Stomach (tissue), 19 donors: ENCODE measurements at places on chromosomes 1 and 21. TPM values are rescaled to one million over a fixed set of nuclear protein-coding genes. Genes with fewer than 3 reads are reported as not detected.

DNA sequence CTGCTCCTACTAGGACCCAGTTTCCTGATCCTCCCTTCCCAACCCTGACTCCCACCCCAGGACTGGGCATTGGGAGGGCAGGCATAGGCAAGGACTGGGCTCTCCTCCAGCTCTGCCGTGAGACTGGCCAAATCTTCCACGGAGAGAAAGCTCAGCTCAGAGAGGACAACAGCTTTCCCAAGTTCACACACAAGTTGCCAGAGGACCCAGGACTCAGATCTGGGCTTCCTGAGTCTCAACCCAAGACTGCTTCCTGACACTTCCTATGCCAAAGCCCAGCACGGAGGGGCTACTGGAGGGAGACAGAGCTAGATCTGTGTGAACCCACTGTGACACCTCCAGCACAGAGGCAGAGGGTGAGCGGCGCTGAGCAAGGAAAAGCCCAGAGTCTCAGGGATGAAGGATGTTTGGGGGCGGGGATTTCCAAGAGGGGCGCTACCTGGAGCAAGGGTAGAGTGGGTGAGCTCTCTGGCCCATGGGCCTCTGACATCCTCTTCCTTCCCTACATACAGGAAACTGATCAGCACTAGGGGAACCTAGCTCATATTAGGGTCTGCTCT lies 7.1 kb downstream of the PDZK1IP1 start:
- no peak overlapping the region for H3K4me3 ChIP-seq
- no peaks in the 10 kb centered on the region for H3K36me3 ChIP-seq
- no peak for DNase-seq
- H3K4me1 ChIP-seq: peaks cover 25% of the 10 kb centered on the region
- H3K27me3 ChIP-seq: no peaks in the 10 kb centered on the region

DNA sequence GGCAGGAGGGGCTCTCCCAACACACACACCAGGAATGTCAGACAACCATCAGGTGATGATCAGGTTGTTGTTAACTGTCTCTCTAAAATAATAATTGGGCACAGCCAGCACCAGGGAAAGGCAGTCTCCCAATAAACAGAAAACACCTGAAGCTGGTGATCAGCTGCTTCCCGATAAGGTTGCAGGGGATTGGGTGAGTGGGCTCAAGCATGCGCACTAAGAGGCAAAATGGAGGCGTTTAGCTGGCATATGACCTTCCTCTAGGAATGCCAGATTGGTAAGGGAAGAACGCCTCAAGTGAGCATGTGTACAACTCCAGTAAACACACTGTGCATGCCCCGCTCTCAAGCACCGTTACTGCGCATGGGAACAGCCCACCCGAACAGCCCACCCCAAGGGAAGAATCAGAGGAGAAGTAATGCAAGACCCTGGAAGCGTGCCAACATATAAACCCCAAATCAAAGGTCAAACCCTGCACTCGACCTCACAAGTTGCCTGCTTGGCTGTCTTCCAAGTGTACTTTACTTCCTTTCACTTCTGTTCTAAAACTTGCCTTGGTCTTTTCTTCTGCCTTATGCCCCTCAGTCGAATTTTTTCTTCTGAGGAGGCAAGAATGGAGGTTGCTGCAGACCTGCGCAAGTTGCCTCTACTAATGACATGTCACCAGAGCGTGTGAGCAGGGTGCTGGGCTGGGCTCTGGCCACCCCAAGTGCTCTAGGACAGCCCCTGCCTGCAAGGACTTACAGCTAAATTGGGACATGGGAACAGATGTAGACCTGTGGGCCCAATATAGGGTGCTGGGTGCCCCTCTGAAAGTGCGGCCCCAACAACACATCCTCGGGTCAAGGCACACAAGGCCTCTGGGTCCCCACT lies 200.8 kb downstream of the RHOU start:
- H3K36me3 ChIP-seq: no peaks in the 10 kb centered on the region
- no peak overlapping the region for H3K27ac ChIP-seq
- H3K27me3 ChIP-seq: no peaks in the 10 kb centered on the region
- H3K4me1 ChIP-seq: peaks cover 28% of the 10 kb centered on the region
- peak; percentile 67 for DNase-seq

DNA sequence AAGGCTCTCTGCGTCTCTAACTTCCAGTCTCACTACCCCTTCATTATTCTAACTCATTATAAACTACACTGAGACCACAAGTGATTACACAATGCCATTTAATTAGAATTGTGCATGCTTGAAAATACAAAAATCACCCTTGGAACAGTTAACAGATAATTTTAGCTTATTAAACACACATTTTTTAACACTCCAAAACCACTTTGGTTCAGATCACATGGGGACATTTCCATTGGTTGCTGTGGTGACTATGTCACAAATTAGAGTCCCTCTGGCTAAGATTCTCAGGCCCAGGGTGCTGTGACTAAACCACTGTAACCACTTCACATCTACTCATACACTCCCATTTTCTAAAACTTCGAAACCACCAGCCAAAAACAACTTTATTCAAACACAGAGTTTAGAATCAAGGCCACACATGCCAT lies 43.0 kb downstream of the JAK1 start:
- H3K4me3 ChIP-seq: no peak overlapping the region
- H3K27me3 ChIP-seq: no peaks in the 10 kb centered on the region
- DNase-seq: no peak

GRCh38 chr1:47709872-47710231 lies 272.0 kb downstream of the FOXD2 start:
- peaks cover 94% of the 10 kb centered on the region for H3K27me3 ChIP-seq
- peak overlapping the region; percentile 33 for H3K4me3 ChIP-seq
- H3K4me1 ChIP-seq: peaks cover 33% of the 10 kb centered on the region

GRCh38 chr1:113608399-113608798 lies 150.9 kb downstream of the PHTF1 start:
- H3K4me1 ChIP-seq: no peaks in the 10 kb centered on the region
- H3K36me3 ChIP-seq: peaks cover 21% of the 10 kb centered on the region
- DNase-seq: no peak
- no peak overlapping the region for H3K27ac ChIP-seq

DNA sequence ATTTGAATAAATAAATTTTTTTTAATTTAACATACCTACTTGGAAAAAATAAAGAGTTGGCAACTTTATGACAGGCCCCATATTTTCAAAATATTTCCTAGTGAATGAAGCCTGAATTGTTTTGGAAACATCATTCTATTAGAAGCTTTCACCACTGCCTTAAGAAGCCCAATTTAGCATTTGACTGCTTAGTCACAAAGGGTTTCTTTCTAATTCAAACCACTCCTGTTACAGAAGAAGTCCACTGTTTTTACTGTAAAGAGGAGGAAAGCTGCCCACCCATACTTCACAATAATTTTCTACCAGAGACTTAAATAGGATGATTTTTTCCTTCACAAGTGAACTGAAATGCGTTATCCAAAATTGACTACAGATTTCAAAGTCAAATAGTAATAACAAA lies 534.6 kb upstream of the PTBP2 start:
- H3K4me3 ChIP-seq: no peak overlapping the region
- no peak overlapping the region for H3K27ac ChIP-seq
- no peaks in the 10 kb centered on the region for H3K27me3 ChIP-seq
- no peaks in the 10 kb centered on the region for H3K4me1 ChIP-seq
- H3K36me3 ChIP-seq: no peaks in the 10 kb centered on the region

GRCh38 chr1:25523542-25523941 lies 19.9 kb upstream of the LDLRAP1 start:
- DNase-seq: peak; percentile 62
- H3K4me1 ChIP-seq: no peaks in the 10 kb centered on the region
- H3K27me3 ChIP-seq: no peaks in the 10 kb centered on the region
- no peak overlapping the region for H3K27ac ChIP-seq
- H3K4me3 ChIP-seq: no peak overlapping the region

DNA sequence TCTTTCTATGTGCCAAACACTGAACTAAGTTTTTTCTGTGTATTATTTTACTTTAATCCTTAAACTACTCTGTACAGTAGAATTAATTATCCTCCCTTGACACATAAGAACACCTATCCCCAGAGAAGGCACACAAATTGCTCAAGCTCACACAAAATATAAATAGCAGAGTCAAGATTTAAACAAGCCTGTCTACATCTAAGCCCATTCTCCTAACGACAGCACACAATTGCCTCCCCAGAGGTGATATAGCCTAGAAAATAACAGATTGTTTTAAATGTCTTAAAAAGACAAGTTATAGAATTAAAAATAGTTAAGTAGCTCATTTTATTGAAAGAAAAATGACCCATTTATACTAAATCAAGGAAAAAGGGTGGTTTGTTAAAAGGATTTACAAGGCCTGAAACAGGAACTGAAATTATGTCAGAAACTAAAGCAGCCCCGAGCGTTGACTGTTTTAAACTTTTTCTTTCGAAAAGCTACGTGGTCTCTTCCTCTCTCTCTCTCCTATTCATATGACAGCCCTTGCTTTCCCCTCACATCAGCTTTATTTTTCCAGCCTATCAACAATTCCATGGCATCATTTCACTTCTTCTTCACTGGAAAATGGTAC lies 30.5 kb downstream of the TNFSF18 start:
- H3K4me1 ChIP-seq: no peaks in the 10 kb centered on the region
- no peak overlapping the region for H3K4me3 ChIP-seq
- H3K27ac ChIP-seq: no peak overlapping the region
- no peaks in the 10 kb centered on the region for H3K36me3 ChIP-seq

DNA sequence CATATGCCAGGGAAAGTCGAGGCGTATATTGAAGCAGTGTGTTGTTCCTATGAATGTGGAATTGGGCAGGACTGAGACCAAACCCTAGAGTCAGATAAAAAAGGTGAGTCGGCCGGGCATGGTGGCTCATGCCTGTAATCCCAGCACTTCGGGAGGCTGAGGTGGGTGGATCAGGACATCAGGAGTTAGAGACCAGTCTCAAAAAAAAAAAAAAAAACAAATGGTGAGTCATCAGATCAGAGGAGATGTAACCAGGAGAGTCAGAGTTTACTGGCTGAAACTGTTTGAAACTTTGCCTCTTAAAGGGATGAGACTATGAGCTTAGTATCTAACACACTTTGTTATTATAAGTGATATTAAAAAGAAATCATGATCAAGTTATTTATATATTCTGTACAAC lies 26.4 kb upstream of the SYCP1 start:
- H3K4me1 ChIP-seq: no peaks in the 10 kb centered on the region
- no peaks in the 10 kb centered on the region for H3K36me3 ChIP-seq
- no peak for DNase-seq
- no peaks in the 10 kb centered on the region for H3K27me3 ChIP-seq
- H3K4me3 ChIP-seq: no peak overlapping the region
- H3K27ac ChIP-seq: no peak overlapping the region

- H3K36me3 ChIP-seq: no peaks in the 10 kb centered on the region
- H3K4me3 ChIP-seq: no peak overlapping the region
- peak; percentile 70 for DNase-seq
- no peaks in the 10 kb centered on the region for H3K4me1 ChIP-seq
Measured at GRCh38 chr1:157496121-157496526, 56.2 kb downstream of the FCRL5 start.

GRCh38 chr1:201791051-201791778 lies 37.7 kb upstream of the IPO9 start:
- peaks cover 38% of the 10 kb centered on the region for H3K4me1 ChIP-seq
- H3K27ac ChIP-seq: peak overlapping the region; percentile 81
- peak; percentile 62 for DNase-seq
- peaks cover 75% of the 10 kb centered on the region for H3K36me3 ChIP-seq
- no peaks in the 10 kb centered on the region for H3K27me3 ChIP-seq

DNA sequence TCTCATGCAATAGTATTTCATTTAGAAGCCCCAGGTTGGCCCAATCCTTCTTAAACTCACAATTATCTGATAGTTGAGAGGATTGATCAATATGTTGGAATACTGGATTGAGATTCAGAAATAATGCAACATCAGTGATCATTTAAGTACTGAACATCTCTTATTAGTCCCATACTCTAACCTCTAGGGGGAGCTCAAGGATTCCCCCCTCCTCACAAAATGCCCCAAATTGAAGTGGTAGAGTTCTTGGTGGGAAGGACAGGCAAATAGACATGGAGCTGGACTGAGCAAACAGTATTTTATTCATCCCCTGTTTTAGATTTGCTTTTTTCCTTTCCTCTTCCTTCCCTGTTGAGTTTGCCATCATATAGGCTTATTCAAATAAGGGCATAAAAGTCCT lies 62.8 kb downstream of the NGF start:
- H3K27me3 ChIP-seq: no peaks in the 10 kb centered on the region
- no peak overlapping the region for H3K27ac ChIP-seq
- no peaks in the 10 kb centered on the region for H3K4me1 ChIP-seq
- H3K4me3 ChIP-seq: no peak overlapping the region
- H3K36me3 ChIP-seq: peaks cover 6% of the 10 kb centered on the region

DNA sequence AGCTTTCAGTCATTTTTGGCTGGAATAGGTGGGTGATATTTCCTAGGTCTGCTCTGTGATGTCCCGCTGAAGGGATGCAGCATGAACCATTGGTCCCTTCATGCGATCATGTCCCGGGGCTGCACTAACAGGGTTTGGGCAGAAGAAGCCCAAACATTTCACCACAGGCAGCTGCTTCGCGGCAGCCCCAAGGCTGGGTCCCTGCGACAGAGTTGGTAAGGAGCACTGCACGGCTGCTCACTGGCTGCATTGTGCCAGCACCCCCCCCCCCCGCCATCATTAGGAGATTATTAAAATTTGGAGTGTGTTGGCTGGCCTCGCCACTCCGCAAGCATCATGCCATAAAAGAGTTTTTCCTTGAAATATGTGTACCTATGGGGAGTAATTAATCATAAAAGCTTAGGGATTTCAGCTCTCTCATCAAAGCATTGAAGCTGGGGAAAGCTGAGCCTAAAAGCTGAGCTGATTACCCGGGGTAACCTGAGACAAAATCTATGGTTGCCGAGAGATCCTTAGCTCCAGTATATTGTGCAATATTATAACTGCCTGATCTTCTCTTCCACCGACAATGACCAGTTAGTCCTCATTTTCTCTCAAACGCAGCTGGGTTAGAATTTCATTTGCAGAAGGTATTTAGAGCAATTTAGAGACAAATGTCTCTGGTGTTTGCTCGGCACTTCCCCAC lies 62.5 kb downstream of the PEX14 start:
- no peak overlapping the region for H3K27ac ChIP-seq
- peaks cover 29% of the 10 kb centered on the region for H3K36me3 ChIP-seq
- no peak for DNase-seq
- no peaks in the 10 kb centered on the region for H3K27me3 ChIP-seq
- H3K4me1 ChIP-seq: peaks cover 31% of the 10 kb centered on the region
- no peak overlapping the region for H3K4me3 ChIP-seq

- no peak overlapping the region for H3K4me3 ChIP-seq
- H3K27me3 ChIP-seq: no peaks in the 10 kb centered on the region
- H3K4me1 ChIP-seq: no peaks in the 10 kb centered on the region
- DNase-seq: peak; percentile 19
- no peaks in the 10 kb centered on the region for H3K36me3 ChIP-seq
Measured at GRCh38 chr1:97050506-97050905, 328.9 kb downstream of the PTBP2 start.

GRCh38 chr1:12052008-12052573 lies 11.0 kb upstream of the TNFRSF8 start:
- no peaks in the 10 kb centered on the region for H3K27me3 ChIP-seq
- no peak overlapping the region for H3K4me3 ChIP-seq
- peaks cover 26% of the 10 kb centered on the region for H3K4me1 ChIP-seq
- H3K36me3 ChIP-seq: no peaks in the 10 kb centered on the region
- no peak overlapping the region for H3K27ac ChIP-seq

GRCh38 chr1:229412056-229412455 lies 21.8 kb downstream of the ACTA1 start:
- H3K4me3 ChIP-seq: no peak overlapping the region
- H3K4me1 ChIP-seq: peaks cover 36% of the 10 kb centered on the region
- H3K36me3 ChIP-seq: no peaks in the 10 kb centered on the region
- DNase-seq: no peak
- H3K27me3 ChIP-seq: peaks cover 28% of the 10 kb centered on the region
- H3K27ac ChIP-seq: no peak overlapping the region

LRRN2 gene
- polyA plus RNA-seq: not detected

USP33 gene
- polyA plus RNA-seq: 17.3 TPM

MPZ gene
- polyA plus RNA-seq: 2.8 TPM

ZNF593OS gene
- polyA plus RNA-seq: not detected

ABCD3 gene
- 15.9 TPM for polyA plus RNA-seq

FAM151A gene
- 0.15 TPM for polyA plus RNA-seq

PDC gene
- polyA plus RNA-seq: not detected

DMBX1 gene
- not detected for polyA plus RNA-seq
